ENCODE measurements at places on chromosomes 6 and 20.

GRCh38 chr6:1599469-1599868 is 10.2 kb upstream of the FOXC1 start:
- no peak for DNase-seq

- peak; percentile 9 for DNase-seq
These were observed 76.6 kb upstream of the PROKR2 start for GRCh38 chr20:5393218-5393870.

GRCh38 chr6:63615590-63615989 is 20.0 kb upstream of the PHF3 start:
- DNase-seq, result no peak

DNA sequence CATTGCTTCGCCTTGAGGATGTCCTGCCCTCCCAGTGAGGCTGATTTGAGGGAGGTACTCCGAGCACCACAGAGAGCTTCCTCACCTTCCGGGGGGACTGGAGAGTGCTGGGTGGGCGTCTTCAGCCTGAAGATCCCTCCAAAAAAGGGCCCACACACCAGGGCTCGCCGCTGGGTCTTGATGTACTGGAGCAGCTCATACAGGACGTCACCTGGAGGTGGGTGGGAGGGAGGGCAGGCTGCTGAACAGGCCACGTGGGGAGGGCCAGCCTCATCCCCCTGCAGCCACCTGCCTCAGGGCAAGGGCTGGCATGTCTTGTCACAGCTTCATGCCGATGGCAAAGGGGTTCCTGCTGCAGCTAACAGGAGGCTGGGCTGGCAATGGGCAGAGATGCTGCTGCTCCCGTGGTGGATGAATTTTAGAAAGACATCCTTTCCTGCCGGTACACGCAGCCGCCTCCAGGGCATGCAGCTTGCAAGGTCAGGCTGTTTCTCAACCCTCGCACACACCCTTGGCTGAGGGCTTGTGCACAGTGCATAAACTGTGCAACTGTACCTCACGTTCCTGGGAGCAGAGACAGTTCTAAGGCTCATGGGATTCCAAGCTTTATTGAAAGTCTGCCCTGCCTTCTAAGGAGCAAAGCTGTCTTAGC is 14.0 kb downstream of the ETV7 start:
- DNase-seq, result no peak

DNA sequence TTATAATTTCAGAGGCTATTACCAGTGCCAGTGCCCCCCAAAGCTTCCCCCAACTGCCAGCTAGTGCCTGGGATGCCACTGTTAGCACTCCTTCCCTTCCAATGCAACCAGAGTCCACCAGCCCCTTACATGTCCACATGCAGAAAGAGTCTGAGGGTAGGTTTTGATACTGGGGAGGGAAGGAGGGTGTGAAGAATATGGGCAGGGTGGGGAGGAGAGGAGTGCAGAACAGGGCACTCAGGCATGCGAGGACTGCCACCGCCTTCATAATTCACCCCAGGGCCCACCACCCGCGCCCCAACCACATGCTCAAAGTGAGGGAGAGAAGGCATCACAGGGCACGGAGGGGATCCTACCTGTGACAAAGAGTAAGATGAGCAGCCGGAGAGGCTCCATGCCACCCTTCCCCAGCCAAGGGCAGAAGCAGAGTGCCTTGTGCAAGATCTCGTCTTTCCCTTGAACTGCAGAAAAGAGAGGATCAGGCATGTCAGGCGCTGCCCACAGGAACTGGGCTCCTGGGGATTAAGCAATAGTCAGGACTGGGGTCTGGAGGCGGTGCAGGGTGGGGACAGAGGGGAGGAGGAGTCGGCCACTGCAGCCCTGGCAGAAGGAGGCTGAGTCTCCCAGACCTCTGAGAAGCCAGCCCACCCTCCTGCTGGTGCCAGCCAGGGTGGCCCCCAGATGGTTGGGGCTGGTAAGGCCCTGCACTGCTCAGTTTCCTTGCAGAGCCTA is at the start of gene TREM2:
Gene TREM2 (minus strand): TSS at position 430 of the 732 bp plus-strand sequence. CDS start 34 bp downstream, at position 396.
- DNase-seq, result no peak

GRCh38 chr20:4131911-4132310 is 116.6 kb upstream of the RNF24 start:
- no peak for DNase-seq

- DNase-seq, result peak; percentile 63
These were observed 192.9 kb downstream of the SYNDIG1 start for GRCh38 chr20:24662322-24662721.

DNA sequence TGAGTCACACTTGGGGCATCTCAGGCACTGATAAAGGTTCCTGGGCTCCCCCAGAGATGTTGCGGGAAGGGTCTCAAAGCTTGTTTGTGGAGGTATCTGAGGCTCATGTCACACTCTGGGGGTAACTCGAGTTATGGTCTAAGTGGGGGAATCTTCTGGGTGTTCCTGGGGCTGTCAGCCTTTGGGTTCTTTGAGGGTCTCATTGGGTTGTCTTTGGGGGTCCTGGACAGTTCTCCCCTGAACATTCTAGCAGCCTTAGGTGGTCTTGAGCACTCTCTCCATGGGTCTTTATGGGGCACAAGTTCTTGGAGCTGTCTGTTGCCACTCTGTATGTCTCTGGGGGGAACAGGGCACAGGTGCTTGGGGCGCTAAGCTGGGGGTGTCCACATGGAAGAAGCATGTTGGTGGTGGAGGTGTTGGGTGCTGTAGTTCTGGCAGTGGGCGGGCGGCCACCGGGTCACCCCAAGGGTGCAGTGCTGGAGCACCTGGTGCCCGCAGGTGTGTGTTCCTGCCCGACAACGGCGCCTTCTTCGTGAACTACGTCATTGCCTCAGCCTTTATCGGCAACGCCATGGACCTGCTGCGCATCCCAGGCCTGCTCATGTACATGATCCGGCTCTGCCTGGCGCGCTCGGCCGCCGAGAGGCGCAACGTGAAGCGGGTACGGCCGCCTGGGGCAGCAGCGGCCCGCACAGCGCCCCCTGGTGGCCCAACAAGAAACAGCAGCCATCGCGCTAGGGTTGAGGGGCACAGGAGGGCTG is 7.1 kb upstream of the CAPN11 start:
- no peak for DNase-seq

- DNase-seq, result no peak
These were observed 51.7 kb upstream of the ATXN1 start for GRCh38 chr6:16812993-16813392.

DNA sequence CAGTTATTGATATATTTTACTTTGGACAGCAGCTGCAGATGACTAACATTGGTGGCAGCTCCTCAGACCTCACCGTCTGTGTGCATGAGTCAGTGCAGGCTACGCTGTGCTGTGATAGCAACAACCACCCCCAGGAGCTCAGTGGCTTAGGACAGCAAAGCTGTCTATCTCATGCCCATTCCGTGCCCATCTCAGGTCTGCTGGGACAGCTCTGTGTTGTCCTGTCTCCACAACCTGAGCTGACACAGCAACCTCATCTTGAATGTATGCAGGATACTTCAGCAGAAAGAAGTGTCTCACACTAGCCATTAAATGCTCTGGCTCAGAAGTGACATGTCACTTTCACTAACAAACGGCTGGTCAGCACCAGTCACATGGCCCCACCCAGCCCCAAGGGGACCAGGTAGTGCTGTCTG is 47.7 kb downstream of the BANF2 start:
- no peak for DNase-seq

All from SK-N-DZ (cell line).